ENCODE measurements at places on chromosomes 1 and 21.

- DNase-seq, result no peak
Observed at GRCh38 chr1:234980291-234980644, 148.4 kb downstream of the TOMM20 start.

- peak; percentile 23 for DNase-seq
Observed at GRCh38 chr1:206895837-206896242, 1.4 kb upstream of the IL24 start.

- DNase-seq, result no peak
Observed at GRCh38 chr1:91148641-91149069, 126.8 kb upstream of the ZNF644 start.

DNA sequence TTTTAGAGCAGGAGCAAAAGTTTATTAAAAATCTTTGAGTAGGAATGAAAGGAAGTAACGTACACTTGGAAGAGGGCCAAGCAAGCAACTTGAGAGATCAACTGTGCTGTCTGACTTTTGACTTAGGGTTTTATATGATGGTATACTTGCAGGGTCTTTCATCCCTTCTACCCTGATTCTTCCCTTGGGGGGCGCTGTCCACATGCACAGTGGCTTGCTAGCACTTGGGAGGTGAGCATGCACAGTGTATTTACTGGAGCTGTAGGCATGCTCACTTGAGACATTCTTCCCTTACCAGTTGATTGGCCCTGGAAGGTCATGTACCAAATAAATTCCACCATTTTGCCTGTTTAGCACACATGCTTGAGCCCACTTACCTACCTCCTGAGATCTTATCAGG, 1001.3 kb upstream of the ADGRL2 start:
- DNase-seq, result no peak

GRCh38 chr1:170415710-170416372, 116.1 kb upstream of the GORAB start:
- no peak for DNase-seq

- no peak for DNase-seq
Observed at GRCh38 chr21:41501919-41502318, 6.0 kb downstream of the TMPRSS2 start.

GRCh38 chr1:244012202-244012601, 38.9 kb upstream of the ZBTB18 start:
- peak; percentile 26 for DNase-seq

- DNase-seq, result no peak
Observed at GRCh38 chr1:93434987-93435386, 12.9 kb upstream of the FNBP1L start.

DNA sequence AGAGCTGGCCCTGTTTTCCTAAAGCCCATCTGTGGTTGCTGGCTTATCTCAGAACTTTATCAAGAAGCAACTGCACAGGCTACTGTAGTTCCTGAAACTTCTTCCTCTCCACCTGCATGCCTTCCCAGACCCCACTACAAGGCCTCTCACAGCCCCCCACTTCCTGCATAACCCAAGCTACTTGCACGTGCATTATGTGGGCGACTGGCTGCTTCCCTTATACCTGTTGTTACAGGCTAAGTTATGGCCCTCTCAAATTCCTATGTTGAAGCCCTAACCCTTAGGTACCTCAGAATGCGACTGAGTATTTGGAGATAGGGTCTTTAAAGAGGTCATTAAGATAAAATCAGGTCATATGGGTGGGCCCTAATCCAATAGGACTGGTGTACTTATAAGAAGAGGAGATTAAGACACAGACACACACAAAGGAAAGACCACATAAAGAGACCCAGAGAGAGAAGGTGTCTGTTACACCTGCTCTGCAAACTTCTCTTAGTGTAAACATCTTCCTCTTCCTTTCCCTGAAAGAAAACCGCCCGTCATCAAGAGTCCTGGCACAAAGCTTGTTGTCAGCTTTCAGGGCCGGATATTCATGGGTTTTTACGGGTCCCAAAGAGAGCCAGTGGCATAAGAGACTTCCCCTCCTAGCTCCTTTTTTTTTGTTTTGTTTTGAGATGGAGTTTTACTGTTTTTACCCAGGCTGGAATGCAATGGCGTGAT, 5.1 kb downstream of the ZNF496 start:
- DNase-seq, result no peak

DNA sequence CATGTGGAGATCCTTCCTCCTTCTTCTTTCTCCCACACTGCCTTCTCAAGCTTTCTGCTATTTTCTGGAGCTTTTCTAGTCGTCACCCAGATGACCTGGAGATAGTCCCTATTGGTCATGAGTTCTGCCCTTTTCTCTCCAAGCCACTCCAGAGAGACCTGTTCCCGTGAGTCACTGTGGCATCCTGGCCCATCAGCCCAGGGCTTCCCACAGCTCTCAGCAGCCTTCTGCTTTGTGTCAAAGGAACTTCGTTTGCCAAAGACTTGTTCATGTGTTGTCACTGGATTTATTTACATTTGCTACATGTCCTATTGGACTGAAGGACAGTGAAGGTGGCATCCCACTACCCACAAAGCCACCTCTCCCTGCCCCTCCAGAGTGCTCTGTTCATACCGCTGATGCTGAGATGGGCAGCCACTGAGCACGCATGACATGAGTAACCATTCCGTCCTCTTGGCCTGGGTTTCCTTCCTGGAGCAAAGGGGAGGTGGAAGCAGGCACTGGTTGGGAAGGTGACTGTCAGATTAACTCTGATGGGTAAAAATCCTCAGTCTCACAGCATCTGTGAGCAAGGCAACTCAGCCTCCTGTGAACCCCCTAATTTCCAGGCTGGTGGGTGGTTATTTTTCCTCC, 119.2 kb downstream of the EDEM3 start:
- no peak for DNase-seq
